LoVo (cell line): ENCODE measurements at places on chromosomes 5 and 9.

- DNase-seq, result no peak
Observed at GRCh38 chr9:121452085-121452484, 47.6 kb downstream of the GGTA1 start.

- no peak for DNase-seq
Observed at GRCh38 chr9:137721479-137721878, 102.7 kb downstream of the EHMT1 start.

GRCh38 chr9:20238921-20239320 is 383.4 kb downstream of the MLLT3 start:
- DNase-seq, result no peak

DNA sequence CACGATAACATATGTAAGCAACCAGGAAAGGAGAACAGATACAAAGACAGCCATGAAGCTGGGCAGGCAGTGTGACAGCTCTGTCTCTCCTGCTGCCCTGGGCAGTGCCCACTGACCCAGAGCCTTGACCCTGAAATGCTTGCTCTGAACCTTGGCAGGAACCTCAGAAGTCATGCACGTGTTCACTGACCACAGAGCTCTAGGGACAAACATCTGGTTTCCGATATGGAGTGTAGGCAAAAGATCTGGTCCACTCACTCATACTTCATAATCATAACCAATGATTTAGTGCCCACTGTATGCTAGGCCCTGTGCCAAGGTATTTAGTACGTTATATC is 102.6 kb downstream of the FSTL4 start:
- no peak for DNase-seq

GRCh38 chr9:64773491-64773931 is 511.5 kb downstream of the FOXD4L5 start:
- no peak for DNase-seq
